ENCODE measurements at places on chromosomes 6 and 20.

DNA sequence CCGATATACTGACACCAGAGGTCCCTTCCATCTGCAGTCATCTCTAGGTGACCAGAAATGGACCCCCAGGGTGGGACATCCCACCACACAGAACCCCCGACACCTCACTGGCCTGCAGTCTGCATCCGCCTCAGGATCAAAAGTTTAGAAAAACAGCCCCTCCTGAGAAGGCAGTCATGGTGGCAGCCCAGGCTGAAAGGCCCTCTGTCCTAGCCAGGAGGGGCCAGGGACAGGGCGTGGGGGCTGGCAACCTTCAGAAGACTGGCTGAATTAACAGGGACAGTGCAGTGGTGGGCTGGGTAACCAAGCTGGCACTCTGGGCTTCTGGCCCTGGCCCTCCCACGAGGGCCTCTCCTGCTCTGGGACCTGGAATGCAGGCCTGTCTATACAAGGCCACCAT lies 34.3 kb upstream of the MDFI start:
- no peak for DNase-seq

DNA sequence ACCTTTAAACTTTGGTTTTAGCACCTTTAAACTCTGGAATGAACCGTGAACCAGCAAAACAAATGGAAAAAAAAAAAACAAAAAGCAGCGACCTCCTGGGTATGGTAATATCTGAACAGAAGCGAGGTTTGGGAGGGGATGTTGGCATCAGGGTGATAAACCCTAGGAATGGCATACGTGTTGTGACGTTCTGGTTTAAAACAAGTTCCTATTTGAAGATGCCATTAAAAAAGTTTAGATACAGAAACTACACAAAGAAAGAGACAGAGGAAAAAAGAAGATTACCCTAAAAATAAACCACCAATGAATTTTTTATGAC lies 60.4 kb downstream of the ATXN1 start:
- DNase-seq: no peak

DNA sequence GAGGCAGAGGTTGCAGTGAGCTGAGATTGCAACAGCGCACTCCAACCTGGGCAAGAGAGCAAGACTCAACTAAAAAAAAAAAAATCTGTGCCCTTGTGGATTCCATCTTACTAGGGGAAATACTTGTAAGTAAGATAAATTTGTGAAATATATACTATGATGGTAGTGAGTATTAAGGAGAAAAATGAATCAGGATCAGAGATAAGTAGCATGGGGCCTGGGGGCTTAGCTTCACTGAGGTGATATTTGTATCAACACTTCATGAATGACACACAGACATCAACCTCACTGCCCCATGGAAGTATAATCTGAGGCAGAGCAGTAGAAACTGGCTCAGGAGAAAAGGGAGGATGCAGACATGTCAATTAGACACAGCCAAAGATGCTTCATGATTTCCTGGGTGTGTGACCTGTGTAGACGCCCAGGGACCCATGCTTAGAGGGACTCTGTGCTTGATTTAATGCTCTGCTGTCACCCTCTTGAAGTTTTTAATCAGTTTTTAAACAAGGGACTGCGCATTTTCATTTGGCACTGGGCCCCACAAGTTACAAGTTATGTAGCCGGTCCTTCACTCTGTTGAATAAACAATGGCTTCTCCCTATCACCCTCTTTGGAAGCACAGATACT lies 41.9 kb downstream of the PCNA start:
- DNase-seq: no peak

DNA sequence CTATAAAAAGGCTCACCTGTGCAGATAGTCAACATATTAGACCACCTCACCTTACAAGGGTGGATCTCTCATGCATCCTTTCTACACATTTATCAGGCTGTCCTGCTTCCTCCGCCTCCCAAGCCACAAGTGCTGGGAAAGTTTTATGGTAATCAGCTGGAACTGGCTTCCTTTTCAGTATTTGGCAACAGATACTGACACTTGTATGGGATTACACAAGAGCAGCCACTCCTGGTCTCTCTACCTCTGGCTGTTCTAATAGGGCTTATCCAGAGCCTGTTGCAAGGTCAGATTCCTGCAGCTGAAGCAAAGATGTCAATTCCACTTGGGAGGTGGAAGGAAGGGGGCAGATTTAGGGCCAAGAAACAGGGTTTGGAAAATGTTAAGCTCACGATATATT lies 503 bp upstream of the GPLD1 start:
- DNase-seq: no peak

GRCh38 chr20:17557675-17558006 lies 12.2 kb upstream of the DSTN start:
- DNase-seq: no peak

- DNase-seq: no peak
These were observed 421.1 kb upstream of the AGPAT4 start for GRCh38 chr6:161694995-161695394.

DNA sequence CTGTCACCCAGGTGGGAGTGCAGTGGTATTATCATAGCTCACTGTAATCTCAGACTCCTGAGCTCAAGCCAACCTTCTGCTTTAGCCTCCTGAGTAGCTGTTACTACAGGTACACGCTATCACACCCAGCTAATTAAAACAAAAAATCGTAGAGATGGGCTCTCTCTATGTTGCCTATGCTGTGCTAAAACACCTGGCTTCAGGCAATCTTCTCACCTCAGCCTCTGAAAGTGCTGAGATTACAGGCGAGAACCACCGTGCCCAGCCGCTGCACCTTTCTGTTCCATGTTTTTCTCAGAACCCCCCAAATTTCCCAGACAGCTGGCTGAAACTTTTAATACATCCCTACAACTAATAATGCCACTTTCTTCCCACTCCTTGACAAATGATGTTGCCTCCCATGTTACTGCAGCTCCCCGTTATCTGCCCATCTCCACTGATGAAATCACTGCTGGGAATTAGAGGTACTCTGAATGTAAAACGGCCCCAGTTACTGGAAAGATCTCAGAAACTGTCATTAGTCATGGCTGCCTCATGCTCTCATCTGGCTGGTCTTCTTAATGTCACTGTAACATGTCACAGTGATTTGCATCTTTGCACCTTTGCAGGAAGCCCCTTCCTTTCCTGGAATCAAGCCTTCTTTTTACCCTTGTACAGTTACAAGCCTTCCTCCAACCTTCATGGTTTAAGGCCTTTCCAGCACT lies 697.5 kb downstream of the PRKN start:
- DNase-seq: no peak

GRCh38 chr6:1893470-1894130 lies 283.9 kb downstream of the FOXC1 start:
- no peak for DNase-seq

GRCh38 chr6:114398481-114398880 lies 55.7 kb upstream of the HS3ST5 start:
- DNase-seq: no peak

GRCh38 chr6:159594750-159595117 lies 98.3 kb downstream of the SOD2 start:
- no peak for DNase-seq

DNA sequence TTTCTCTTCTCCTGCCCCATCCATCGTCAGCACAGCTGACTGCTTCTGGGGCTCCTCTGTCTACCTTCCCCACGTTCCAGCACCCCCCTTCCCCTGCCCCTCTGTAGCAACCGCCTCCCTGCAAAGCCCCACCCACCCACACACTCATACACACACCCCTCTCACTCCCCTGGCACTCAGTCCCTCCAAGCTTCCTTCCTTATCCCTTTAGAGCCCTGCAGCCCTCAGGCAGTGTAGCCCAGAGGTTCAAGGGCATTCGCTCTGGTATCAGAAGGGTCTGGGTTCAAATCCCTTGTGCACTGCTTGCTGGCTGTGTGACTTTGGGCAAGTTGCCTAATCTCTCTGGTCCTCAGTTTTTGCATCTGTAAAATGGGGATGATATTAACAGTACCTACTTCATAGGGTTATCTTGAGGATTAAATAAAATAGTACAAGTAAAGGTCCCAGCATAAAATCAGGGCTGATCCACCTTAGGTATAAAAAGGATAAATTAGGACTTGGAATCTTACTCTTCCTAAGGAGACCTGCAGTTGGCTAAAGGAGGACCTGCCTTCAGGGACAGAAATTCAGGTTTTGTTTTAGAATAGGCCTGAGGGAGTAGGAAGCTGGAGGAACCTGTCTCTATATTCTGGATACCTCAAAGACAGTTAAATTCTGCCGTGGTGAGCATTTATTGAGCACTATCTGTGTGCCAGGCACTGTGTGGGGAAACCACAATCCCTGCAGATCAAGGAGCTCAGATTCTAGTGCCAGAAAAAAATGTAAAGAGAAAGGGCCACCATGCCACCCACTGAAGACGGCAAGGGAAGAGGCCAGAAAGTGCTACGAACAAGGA lies 94.1 kb downstream of the SNX5 start:
- no peak for DNase-seq

DNA sequence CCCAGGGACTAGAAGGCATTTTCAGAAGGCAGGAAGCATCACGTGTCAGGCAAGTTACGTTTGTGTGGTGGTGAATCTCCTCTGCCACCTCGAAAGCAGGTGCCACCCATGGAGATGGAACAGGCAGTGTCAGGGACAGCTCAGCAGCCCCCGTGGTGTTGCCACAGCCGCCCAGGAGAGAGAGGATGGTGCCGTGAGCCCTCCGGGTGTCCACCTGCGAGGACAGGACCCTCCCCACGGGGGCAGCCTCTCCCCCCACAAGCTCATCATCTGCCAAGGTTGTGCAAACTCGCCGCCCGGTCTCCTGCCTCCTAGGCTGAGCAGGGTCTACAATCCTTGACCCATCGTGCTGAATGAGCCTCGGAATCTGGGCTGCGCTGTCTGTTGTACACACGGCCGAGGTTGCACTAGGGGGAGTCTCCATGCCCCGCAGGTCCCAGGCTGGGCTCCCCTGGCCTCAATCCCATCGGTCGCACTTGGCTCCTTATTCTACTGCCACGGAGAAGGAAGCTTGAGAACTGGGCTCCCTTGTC lies 40.1 kb downstream of the DACT2 start:
- no peak for DNase-seq

- DNase-seq: no peak
These were observed 67.9 kb downstream of the TTLL2 start for GRCh38 chr6:167392631-167393316.

GRCh38 chr6:141498977-141499376 lies 633.7 kb upstream of the GJE1 start:
- no peak for DNase-seq

- no peak for DNase-seq
These were observed 243.3 kb downstream of the EPHA7 start for GRCh38 chr6:93176070-93176469.

- DNase-seq: no peak
These were observed 2.1 kb upstream of the RPS12 start for GRCh38 chr6:132812255-132812732.

DNA sequence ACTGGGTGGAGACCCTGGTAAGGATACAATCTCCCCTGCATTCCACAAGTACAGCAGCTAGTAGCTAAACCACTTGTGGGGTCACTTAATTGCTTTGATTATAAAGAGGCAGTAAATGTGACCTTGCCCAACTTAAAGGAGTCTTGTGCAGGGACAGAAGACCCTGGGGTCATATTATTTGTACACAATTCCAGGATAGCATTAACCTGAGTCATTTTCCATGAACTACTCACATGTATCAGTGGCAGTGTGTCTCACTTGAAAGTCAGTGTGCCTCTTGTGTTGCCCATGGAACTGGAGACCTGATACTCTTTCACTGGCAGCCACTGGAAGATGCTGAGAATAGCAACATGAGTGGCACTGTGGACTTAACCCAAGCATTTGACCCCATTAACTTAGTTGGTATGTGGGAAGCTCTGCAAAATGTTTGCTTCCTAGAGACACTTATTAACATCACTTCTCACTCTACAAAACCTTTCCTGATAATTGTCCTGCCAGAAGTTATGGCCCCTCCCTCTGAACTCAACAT lies 28.9 kb downstream of the CLIC5 start:
- no peak for DNase-seq

GRCh38 chr6:141728330-141728729 lies 404.4 kb upstream of the GJE1 start:
- no peak for DNase-seq

DNA sequence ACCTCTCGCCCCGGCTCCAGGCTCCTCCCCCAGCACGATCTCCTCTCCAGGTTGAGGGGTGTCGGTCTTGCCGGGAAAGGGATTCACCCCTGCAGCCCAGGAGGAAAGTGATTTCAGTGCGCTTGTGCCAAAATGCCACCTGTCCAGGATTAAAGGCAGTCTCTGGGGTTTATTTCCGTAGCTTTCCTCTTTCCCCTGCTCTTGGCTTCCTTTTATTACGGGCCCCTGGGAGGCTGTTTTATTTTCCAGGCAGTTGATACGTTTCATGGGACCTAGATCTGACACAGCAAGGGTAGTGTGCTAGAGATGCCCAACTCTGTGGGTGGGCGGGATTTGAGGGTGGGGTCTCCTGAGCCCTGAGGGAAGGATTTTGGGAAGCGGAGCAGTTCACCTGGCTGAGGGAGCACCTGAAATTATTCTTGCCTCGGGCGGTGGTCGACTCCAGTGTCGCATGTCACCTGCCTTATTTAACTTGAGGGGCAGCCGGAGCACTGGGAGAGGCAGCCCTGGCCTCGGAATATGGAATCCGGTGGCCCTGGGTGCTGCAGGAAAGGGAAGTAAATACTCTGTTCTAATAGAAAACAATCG lies 9.5 kb upstream of the NKX2-2 start:
- DNase-seq: no peak

DNA sequence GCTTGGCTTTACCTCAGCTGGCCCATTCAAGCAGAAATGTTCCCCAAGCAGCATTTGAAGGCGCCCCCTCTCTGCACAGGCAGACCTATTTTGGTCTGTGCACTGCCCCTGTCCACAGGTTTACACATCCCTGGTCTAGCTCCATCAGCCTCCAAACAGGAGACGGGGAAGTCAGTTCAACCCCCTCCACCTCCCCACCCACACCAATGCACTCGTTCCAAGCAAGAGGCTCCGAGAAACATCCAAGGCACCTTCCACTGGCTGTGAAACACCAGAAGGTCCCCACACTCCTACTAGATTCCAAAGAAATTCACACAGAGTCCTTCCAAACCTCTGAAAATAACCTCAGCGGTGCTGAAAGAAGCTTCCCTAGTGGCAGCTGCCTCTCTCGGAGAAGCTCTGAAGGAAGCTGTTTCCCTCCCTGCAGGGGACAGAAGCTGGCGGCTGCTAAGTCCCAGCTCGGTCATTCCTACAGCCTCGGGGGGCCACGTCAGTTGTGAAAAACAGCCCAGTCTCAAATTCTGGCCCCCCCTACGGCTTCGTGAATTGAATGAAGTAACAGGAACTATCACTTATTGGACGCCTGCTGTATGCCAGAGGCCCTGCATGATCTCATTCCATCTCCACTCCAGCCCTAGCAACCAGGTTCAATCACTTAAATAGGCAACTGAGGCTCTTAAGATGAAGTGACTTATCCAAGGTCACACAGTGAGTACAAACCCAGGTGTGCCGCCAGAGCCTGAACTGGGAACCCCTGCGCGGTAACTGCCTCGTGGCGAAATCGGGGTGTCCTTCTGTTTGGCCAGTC lies 815 bp downstream of the SPATA2 start:
- no peak for DNase-seq

GRCh38 chr6:170067181-170067641 lies 223.7 kb downstream of the DLL1 start:
- DNase-seq: no peak

DNA sequence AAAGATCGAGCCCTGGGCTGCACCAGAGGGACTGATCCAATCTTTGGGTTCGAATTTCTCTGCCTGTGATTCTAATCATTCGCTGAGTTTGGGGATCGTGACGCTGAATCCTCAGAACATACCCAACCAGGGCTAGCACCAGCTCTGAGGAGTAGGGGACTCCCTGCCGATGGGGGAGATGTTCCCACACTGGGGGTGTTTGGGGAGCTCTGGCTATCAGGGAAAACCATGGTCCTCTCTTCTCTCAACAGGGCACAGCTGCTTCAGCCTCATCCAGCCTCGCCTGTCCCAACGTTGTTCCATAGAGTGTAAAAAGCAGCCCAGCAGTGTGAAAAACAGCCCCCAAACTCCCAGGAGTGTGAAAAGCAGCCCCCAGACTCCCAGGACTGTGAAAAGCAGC lies 136.6 kb downstream of the ANKRD60 start:
- DNase-seq: no peak

All from stimulated activated CD4-positive, alpha-beta T cell treated with anti-CD3 and anti-CD28 coated beads, TNF-alpha, amount 100 ng/mL, for 24 hours (primary cell).